ENCODE measurements at places on chromosomes 2 and 18. TPM values are rescaled to one million over a fixed set of nuclear protein-coding genes. Genes with fewer than 3 reads are reported as not detected.

ZNF804A gene
- not detected for total RNA-seq

ARHGEF4 gene
- total RNA-seq: 5.7 TPM

CDK15 gene
- not detected for total RNA-seq

CHST10 gene
- 15.6 TPM for total RNA-seq

GAL3ST2 gene
- 0.34 TPM for total RNA-seq

KCNJ3 gene
- total RNA-seq: not detected

RAD51AP2 gene
- total RNA-seq: not detected
